ENCODE measurements at places on chromosomes 11 and 22. TPM values are rescaled to one million over a fixed set of nuclear protein-coding genes. Genes with fewer than 3 reads are reported as not detected.

TSGA10IP gene
- not detected for total RNA-seq

LRP5 gene
- 16.2 TPM for total RNA-seq

HSPB2 gene
- not detected for total RNA-seq

CHRNA10 gene
- 2.4 TPM for total RNA-seq

PTPRCAP gene
- total RNA-seq = 390 TPM

KRTAP5-10 gene
- total RNA-seq = not detected

MICAL2 gene
- 120 TPM for total RNA-seq

XPNPEP3 gene
- 12.5 TPM for total RNA-seq

PDGFB gene
- 0.35 TPM for total RNA-seq

ACRV1 gene
- total RNA-seq = not detected

CCDC87 gene
- 0.12 TPM for total RNA-seq

FBLN1 gene
- not detected for total RNA-seq

ELF5 gene
- not detected for total RNA-seq

All from activated CD8-positive, alpha-beta memory T cell treated with anti-CD3 and anti-CD28 coated beads, Interleukin-2, amount 10 ng/mL, durations not matched to agents 7 days and 5 days (primary cell).